ENCODE measurements at places on chromosomes 6 and 20.

DNA sequence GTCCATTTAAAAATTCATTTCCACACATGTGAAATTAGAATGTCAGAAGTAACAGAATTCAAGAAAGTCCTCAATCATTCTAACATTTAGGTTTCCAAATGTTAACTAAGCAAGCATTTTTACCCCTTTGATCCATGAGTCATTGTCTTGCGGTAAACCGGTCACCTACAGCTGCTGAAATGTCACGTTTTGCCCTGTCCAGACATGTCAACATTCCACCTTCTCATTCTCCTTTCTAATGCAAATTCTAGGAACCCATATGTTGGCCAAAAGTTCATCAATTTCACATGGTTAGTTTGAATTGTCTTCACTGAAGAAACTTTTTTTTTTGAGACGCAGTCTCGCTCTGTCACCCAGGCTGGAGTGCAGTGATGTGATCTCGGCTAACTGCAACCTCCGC lies 117.2 kb downstream of the IPCEF1 start:
- no peak for DNase-seq

- no peak for DNase-seq
Measured at GRCh38 chr20:38520261-38520660, 47.6 kb downstream of the RALGAPB start.

GRCh38 chr6:91664327-91664959 lies 1077.6 kb upstream of the MAP3K7 start:
- no peak for DNase-seq

DNA sequence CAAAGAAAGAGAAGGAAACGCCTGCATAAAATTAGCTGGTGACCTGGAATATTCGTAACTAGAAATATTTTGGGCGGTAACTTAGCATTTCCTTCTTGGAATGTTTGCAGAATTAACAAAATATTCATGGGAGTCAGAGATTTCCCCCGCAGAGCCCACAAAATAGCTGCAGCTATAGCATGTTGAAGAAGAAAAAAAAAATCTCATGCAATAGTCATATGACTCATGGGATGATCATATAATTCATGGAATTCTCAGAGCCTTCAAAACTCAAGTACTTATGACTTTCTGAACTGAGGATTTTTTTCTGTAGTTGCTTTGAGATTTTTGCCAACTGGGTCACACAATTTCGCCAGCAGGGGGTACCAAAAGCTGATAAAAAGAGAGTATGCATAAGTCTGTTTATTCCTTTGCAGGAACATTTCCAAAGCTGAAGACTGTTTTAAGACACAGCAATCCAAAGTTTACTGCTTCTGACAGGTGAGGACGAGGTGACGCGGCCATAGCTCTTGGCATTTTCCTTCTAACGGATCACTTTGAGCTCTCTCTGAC lies 586.0 kb upstream of the CHD6 start:
- peak; percentile 19 for DNase-seq

GRCh38 chr6:107154801-107155160 lies 39.5 kb upstream of the BEND3 start:
- no peak for DNase-seq

- no peak for DNase-seq
Measured at GRCh38 chr6:8225113-8225512, 122.8 kb upstream of the EEF1E1 start.

DNA sequence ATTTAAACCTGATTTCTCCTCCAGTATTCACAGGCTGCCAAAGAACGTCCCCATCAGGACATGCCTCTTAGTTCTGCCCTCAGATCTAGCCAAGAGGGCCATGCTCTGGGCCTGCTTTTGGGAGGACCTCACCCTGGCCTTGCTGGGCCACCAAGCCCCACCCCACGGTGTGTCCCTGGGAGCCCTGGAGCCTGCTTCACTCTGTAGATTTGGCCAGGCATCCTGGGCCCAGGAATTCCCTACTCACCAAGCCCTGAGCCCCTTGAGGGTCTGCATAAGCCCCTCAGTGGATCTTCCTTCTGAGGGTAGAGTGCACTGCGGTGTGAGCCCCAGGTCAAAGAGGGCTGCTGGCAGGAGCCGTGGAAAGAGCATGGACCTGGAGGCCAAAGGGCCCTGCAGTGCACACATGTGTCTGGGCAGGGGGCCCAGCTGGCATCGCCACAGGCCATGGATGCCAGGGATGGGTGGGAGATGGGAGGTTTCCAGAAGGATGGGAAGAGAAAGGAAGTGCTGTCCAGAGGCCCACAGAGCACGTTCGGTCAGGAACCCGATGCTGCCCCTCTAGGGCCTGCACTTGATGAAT lies 98.0 kb downstream of the DACT2 start:
- no peak for DNase-seq

DNA sequence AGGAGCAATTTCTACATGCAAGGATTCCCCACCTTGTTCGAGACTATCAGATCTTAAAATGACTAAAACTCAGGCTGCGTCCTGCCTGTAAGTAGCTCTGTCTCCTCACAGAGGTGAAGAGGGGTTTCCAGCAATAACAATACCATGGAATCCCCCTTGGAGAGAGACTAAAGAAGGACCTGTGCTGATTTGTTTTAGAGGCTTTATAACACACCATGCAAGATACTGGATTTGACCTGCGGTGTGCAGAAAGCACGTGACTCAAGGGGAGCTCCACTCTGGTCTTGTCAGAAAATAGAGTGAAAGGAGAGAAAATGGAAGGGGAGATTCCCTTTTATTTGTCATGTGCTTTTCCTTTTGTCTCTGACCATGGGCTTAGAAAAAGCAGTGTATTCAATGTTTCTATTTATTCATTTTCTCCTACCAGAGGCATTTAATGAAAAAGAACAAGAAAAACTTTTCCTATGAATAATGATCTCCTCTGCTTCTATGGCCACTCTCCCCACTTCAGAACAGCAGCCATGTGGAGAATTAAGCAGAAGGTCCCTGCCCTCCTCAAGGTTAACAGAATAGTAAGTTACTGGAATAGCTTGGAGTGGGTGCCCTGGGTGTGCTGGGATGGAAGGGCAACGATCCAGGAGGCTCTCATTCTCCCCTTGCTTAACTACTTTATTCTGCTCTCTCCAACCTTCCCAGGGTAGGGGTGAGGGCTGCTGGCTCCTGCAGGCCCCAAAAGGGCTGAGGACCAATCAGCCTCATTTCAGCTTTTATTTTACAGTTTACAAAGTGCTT lies 19.2 kb upstream of the MRPS10 start:
- no peak for DNase-seq

GRCh38 chr20:58349570-58349969 lies 39.5 kb upstream of the VAPB start:
- no peak for DNase-seq
